Mesenchymal stem cell (in vitro differentiated cells and primary cell): ENCODE measurements at places on chromosomes 4 and X.
A peak's percentile ranks its signal among the peaks of the same experiment; 100 is the strongest.

DNA sequence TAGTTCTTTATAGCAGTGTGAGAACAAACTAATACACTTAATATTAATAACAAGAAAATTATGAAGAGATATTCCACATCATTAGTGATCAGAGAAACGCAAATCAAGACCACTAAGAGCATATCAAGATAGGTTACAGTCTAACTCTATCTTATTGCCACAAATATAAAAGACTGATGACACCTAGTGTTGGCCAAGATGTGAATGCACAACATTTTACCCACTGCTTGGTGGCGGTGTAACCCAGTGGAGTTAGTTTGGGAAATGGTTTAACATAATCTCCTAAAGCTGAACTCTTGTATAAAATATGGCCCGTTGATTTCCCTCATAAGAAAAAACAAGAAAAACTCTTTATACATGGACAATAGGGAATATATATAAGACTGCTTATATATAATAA is 92.4 kb downstream of the SLITRK2 start:
- no peak for DNase-seq

GRCh38 chr4:6277935-6278800 is 8.5 kb downstream of the WFS1 start:
- no peak for DNase-seq

- DNase-seq = no peak
These were observed 587.7 kb upstream of the PITX2 start for GRCh38 chr4:111210595-111210994.

- no peak for DNase-seq
These were observed 687 bp downstream of the CDK16 start for GRCh38 chrX:47218920-47219815.

DNA sequence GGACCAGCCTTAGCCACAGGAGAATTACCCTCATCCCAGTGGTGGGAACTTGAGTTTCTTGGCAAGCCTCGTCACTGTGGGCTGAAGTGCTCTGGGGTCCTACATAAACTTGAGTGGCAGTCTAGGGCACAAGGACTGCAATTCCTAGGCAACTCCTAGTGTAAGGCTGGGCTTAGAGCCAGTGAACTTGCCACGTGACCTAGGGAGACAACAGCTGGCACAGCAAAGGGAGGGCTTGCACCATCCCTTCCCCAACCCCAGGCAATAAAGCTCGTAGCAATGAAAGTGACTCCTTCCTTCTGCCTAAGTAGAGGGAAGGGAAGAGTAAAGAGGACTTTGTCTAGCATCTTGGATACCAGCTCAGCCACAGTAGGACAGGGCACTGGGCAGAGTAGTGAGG is 81.8 kb downstream of the TEX11 start:
- no peak for DNase-seq

DNA sequence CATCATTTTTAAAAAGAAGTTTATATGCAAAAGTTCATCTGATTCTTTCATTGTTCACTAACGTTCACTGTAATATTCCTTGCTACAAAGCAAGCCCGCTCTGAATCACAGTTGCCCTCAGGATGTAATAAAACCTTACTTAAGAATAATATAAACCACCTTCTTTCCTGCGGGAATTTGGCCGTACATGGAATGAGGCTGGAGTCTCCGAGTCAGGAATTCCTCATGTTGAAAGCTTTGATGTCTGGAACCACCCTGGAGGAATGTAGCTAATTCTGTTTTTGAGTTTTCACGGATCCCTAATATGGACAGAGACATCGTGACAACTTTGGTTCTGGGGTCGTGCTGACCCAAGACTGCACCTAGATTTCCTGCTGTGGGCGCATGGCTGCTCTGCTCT is 58.5 kb downstream of the CRLF2 start:
- DNase-seq = no peak

- peak; percentile 64 for DNase-seq
These were observed 1.3 kb downstream of the PCDH7 start for GRCh38 chr4:30721185-30722091.

DNA sequence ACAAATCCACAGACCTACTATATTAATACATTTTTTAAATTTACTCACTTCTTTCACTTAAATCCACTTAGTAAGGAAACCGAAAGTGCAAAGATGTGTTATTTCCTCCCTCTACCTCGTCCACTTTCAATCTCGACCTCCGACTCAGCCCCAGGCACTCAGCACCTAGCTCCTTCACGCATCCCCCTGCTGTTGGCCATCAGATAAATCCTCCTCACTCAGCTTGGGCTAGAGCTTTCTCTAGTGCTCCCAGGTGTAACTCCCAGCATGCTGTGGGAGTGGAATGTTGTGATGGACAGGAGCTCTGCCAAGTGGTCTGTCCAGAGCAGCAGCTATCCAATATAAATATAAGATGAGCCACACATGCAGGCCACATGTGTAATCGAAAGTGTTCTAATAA is 26.7 kb upstream of the TEC start:
- no peak for DNase-seq

- DNase-seq = peak; percentile 67
These were observed 981 bp downstream of the TET2 start for GRCh38 chr4:105147553-105148161.

DNA sequence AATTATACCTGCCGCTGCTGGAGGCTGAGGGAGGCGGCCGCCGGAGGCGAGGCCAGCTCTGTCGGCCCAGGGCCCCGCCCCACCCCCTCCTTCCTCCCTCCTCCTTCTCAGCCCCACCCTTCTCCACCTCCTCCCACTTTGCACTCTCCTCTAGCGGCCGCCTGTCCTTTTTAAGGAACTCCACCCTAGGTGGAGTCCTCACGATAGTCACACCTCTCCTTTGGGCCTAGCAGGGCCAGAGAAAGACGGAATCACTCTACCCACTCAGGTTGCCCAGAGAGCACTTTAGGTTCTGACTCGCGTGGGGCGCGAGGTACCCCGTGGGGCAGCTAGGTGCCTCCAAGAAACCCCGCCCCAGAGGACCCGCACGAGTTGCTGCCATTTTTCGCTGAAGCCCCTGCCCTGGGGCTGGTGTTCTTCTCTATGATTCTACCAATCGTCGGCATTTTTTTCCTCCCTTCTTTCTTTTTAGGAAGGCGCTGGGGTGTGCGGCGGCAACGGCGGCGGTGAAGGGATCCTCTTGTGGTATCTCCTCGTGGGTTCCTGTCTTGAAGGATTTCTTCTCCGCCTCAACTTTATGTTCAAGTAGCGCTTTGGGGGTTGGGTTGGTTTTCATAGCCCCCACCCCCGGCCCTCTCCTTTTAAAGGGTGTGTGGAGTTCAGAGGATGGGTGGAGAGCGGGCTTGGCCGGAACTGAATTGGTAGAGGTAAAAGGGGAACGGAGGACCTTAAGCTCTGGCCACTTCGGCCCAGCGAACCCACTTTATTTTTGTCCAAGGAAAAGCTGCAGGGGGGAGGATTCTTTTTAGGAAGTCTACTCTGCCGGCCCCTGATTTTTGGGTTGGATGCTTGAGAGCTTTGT is at the start of gene KLF8:
Gene KLF8 (plus strand): TSS at position 136 of the 862 bp plus-strand sequence. CDS start 979 bp downstream, outside the sequence.
- no peak for DNase-seq

- no peak for DNase-seq
These were observed 67.7 kb upstream of the EFNB1 start for GRCh38 chrX:68761086-68761485.

DNA sequence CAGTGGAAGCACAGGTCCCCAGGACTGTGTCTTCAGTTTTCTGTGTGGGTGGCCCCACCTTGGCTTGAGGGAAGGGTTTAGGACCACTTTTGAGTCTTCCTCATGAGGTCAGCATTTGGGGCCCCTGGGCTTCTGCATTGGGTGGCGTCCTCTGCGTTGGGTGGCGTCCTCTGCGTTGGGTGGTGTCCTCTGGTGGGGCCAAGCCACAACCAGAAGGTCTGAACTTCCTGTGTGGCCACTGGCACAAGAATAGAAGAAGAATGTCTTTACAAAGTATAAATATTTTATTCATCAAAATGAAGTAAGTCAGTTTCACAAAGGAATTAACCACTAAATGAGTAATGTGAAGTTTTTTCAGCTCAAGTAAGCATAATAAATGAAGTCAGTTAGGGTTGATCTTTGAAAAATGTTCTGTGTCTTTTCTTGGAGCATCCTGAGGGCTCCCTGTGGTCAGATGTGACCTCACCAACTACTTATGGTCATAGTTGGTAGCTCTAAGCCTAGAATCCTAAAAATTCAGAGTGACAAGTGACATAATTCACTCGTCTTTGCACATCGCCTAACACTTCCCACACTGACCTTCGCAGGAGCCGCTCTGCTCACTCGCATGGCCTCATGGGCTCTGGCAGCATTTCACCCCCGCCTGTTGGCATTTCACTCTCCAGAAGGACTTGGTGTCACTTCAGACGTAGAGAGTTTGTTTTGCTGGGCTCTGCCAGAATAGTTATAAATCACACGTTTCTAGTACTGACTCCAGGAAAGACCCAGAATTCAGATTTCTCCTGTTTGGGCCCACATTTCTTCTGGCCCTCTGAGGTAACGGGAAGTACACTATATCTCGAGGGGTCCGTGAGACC is 39.0 kb upstream of the HGFAC start:
- peak; percentile 43 for DNase-seq

DNA sequence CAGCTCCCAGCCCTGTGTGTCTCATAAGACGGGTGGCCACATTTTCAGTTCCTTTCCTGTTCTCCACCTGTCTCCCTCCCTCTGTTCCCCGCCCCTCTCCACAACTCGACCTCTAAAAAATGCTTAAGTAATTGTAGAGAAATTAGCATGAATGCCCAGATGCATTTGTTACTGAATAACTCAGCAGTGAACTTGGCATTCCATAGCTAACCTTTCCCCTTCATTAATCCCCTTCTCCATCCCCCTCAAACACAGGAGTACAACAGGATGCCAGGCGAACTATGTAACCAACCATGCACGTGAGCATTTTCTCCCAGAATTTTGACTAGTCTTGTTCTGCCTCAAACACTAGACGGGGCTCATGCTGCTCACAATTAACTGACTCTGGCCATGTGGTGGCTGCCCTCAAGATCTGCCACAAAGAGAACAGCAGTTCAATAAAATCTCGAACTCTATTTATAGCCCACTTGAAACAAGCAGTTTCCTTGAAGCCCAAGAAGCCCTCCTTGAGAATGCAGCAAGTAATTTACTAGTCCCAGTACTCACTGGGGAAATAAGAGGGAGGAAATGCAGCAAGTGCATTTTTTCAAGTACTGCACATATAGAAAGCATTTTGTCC is 351.2 kb downstream of the ARHGAP24 start:
- peak; percentile 89 for DNase-seq

- DNase-seq = no peak
These were observed 19.8 kb downstream of the CENPVL3 start for GRCh38 chrX:51598899-51599298.

GRCh38 chr4:48247878-48248558 is 21.6 kb downstream of the TEC start:
- no peak for DNase-seq
